Amniotic epithelial cell (primary cell): ENCODE measurements at places on chromosomes 13 and 19.

GRCh38 chr13:36445278-36445677 lies 13.0 kb downstream of the CCNA1 start:
- no peak for DNase-seq

- DNase-seq: no peak
Observed at GRCh38 chr19:17109962-17110598, 34.5 kb downstream of the MYO9B start.

- DNase-seq: peak; percentile 65
Observed at GRCh38 chr13:93318534-93319254, 92.1 kb downstream of the GPC6 start.

DNA sequence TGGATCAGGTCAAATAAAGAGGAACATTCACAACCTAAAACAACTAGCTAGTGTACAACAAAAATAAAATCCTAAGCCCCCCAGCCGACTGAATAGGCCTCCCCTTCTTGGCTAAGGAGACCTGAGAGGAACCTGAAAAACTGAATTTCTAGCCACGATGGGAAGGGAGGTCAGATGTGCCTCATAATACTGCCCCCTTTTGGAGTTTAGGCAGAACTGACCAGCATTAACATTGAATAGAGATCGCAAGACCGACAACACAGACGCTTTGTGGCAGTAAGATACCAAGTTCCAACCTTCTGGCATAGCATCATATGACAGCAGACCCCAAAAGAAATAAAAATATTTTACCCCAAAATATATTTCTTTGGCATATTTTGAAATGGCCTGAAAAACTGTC lies 15.9 kb downstream of the CBY2 start:
- peak; percentile 12 for DNase-seq

DNA sequence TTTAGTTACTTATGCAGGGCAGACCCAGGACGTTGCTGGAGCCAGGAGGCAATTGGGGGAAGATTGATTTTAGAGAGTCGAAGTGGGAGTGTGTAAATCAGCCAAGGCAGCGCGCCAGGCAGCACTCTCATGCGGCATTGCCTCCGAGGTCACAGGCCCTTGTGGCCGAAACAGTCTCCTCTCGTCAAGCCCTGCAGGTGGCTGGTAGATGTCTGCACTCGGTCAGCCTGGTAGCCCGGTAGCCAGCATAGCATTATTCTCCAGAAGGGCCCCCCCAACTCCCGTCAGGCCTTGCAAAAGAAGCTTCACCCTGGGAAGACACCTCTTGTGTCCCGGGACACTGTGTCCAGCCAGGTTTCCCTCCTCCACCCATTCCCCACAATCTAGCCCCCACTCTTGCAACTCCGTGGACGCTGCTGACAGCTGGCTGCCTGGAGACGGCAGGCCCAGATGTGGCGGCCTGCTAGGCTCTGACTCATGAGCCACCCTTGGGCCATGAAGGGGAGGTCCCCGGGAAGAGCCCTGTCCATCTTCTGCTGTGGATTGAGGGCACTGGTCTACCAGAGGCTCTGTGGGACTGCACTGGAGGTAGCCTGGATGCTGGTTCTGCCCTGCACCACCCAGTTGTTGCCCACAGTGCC lies 2.6 kb upstream of the PEPD start:
- no peak for DNase-seq

DNA sequence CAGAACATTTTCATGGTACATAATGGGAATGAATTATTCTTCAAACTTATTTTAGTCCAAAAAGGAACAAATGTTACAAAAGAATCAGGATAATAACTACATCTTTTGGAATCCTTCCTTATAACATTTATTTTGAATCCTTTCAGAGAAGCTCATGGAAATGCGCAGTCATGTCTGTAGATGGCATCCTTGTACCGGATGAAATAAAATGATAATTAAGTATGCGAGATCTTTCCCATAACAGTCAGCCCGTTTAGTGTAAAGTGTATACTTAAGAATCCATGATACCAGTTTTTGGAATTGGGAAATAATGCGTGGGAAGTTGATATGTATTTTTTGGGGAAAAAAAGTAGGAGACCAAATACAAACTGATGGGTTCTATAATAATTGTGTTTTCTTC lies 418.8 kb downstream of the GPC5 start:
- peak; percentile 45 for DNase-seq

GRCh38 chr19:14135985-14136508 lies 342 bp downstream of the ASF1B start:
- no peak for DNase-seq

DNA sequence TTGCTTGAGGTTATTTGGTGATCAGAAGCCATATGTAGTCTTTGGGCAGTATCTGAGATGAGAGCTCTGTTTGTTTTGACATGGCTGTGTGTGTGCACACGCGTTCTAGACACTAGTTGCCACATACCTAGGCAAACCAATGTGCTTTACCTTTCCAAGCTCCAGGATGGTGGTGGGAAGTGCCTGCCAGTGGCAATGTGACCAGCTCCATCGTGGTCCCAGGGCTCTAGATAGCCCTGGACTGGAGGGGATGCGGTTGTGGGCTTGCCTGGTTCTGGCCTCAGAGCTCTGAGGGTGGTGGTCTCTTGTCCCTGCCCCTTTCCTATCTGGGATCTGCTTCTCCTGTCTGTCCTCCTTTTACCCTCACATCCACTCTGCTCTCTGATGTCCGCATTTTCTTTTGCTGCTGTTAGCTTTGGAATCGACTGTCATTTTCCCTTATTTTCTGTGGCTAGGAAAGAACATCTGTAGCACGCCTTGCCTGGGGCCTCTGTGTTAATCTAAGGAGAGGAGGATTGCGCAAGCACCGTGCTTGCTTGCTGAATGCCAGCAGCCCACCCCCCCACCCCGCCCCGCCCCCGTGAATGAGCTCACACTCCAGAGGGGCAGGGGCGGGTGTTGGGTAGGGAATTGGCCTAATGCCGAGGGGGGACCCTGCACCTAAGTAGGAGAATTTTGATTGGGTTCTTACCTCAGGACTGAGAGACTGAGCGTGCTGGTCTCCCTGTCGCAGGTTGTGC lies 89.5 kb downstream of the ARHGEF7 start:
- DNase-seq: peak; percentile 87

DNA sequence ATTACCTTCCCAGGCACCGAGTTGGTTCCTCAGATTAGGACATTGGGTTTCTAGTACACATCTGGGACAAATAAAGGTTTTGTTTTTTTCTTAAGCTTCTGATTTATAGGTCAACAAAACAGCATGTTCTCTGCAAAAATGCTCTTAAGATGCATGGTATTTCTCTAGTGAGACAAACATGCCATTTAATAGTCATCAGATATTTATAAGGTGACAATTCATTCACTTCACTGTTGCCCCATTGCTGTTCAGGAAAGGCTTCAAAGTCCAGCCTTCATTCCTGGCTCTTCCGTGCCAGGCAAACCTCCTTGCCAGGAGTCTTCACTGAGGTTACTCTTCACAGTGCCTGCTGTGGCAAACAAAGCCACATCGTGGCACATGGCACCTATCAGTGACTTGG lies 156.3 kb upstream of the FNDC3A start:
- DNase-seq: no peak

DNA sequence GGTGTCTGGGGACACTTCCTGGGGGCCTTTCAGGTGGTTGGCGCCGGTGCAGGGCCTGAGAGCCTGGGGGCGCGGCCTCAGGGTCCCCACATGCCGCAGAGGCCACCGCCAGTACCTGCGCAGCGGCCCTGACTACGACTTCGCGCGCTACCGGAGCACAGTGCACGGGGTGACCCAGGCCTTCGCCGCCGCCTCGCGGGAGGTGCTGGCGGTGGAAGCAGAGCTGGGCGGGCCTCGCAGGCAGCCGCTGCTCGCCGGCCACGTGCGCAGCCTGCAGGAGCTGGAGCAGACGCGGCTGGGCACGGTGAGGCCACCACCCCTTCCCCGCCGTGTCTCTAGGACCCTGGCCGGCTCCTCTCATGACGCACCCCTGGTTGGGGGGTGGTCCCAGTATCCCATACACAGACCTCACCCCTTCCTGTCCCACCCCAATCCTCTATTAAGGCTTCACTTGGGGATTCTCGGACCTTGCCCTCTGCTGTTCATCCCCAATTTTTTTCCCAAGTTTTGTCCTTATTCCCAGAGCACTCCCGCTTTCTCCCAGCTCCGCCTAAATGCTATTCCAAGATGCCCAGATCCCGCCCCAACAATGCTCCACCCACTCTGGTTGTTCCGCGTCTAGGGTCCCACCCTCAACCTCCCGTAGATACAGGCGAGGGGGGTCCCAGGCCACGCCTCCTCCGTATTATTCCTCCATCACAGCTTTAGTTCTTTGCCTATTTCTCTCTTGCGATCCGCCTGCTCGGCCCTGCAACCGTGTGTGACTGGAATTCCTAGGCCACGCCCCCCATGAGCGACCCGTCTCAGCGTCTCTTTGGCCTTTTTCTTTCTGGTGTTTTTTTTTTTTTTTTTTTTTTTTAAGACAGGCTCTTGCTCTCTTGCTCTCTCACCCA lies 1.0 kb downstream of the REX1BD start:
- peak; percentile 50 for DNase-seq

DNA sequence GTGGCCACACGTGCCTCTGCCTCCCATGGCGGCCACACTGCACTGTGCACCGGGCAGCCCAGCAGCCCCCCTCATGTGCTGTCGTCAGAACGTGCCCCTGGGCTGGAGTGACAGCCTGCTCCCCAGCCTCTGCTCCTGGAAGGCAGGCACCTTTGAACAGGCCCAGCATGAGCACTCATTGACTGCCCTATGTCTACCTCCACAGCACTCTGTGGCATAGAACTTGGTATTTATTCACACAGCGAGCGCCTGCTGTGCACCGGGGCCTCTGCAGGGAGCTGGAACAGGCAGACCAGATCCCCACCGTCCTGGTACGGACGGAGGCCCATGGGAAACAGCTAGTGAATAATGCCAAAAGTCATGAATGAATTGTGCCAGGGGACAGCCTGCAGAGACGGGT lies 53.7 kb downstream of the DPF1 start:
- no peak for DNase-seq

DNA sequence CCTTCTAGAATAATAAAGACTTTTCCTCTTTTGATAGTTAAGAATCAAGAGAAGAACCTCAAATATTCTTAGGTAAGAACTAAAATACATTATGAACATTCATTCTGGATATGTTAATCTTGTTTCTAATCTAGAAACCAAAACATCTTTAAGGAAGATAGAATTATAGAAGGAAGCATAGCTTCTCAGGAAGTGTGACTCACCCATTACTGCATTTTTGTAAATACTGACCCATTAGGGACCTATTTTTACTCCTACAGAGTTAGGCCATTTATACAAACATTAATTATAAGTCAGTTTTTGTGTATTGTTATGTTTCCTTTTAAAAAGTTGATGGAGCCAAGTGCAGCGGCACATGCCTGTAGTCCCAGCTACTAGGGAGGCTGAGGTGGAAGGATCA lies 147.1 kb downstream of the NUFIP1 start:
- peak; percentile 78 for DNase-seq

GRCh38 chr13:22049384-22049783 lies 378.5 kb downstream of the FGF9 start:
- no peak for DNase-seq

GRCh38 chr19:35915443-35915842 lies 7.3 kb upstream of the TYROBP start:
- no peak for DNase-seq

DNA sequence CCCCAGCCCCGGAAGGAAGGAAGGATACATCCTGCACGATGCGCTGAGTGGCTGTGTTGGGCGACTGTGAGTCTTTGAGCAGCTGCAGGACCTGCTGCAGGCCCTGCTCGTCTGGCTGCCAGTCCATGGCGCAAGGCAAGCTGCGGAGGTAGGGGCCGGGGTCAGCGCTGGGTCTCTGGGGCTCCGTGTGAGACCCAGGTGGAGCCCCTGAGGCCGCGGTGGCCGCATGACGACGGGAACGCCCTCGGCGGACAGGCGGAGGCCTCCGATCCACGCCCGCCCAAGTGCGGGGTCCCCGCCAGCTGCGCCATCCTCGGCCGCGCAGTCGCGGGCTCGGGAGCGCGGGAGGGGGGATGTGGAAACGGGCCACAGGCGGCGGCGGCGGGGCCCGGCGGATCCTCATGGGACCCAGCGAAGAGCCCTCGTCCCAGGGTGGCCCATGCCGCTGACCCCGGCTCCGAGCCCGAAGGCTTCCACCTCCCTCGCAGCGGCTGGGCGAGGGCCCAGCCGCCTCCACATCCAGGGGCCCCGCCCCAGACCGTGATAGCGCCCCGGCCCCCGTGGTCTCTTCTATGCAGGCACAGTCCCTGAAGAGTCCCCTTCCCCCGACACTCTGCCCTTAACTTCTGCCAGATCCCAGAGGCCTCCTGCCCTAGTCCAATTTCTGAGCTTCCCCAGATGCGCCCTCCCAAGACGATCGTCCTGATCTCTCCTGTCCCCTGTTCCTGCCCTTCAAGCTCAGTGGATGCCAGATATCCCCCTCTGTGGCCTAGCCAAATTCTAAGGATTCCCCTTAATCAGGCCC lies 2.7 kb downstream of the TNPO2 start:
- no peak for DNase-seq

DNA sequence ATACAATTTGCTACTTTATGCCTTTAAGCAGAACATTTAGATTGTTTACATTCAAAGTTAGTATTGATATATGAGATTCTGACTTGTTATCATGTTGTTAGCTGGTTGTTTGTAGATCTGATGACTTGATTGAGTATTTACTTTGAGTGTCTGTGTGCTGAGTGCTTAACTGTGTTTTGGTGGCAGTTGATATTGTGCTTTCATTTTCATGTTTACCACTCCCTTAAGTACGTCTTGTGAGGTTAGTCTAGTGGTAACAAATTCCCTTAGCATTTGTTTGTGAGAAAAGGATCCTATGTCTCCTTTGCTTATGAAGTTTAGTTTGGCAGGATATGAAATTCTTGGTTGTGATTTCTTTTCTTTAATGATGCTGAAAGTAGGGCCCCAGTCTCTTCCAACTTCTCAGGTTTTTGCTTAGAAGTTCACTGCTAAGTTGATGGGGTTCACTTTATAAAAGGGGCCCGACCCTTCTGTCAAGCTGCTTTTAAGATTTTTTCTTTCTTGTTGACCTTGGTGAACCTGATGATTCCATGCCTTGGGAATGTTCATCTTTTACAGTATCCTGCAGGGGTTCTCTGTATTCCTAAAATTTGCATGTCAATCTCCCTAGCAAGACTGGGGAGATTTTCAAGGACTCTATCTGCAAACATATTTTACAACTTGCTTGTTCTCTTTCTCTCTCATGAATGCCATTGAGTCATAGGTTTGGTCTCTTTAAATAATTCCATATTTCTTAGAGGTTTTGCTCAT lies 1095.4 kb upstream of the PCDH20 start:
- DNase-seq: no peak

- DNase-seq: no peak
Observed at GRCh38 chr19:54660306-54660705, 2.5 kb upstream of the LILRB4 start.

GRCh38 chr13:113405481-113406300 lies 41.8 kb upstream of the GRTP1 start:
- no peak for DNase-seq

GRCh38 chr19:24046550-24046949 lies 40.4 kb upstream of the ZNF254 start:
- DNase-seq: no peak

DNA sequence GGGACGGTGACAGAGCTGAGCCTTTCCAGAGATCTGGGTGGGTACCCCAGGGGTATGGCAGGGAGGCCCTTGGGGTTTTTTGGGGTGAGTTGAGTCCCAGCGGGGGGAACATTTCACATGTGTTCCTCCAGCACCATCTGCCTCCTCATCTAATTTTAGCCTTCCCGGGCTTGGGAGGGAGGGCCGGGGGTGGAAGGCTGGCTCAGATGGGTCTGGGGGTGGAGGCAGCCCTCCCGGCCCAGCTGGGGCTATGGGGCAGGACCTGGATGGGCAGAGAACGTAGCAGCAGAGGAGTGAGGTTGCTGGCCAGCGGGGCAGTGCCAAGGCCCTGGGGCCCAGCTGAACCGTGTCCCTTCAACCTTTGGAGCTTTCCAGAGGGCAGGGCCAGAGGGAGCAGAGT lies 23.5 kb downstream of the ADGRL1 start:
- no peak for DNase-seq
